ENCODE measurements at places on chromosomes 2 and 18.

- DNase-seq, result no peak
Observed at GRCh38 chr18:28689588-28689987, 512.7 kb upstream of the CDH2 start.

GRCh38 chr2:44010266-44010665 is 14.5 kb upstream of the LRPPRC start:
- no peak for DNase-seq

DNA sequence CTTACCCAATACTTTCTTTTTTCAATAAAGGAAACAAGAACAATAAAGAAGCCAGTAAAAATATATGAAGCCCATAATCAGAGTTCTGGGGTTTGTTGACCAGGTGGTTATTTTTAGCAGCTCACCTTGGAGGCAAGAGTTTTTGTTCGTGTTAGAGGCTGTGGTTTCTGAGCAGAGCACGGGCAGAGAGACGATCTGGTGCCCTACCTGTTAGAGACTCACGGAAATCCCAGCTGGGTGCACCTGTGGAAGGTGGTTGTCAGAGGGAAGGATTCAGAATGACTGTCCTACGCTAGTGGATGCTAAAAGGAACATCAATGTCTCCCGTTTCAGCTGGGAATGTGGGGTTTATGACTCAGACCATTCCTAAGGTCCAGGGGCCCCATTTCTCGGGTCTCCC is 87.6 kb downstream of the NRP2 start:
- no peak for DNase-seq

- DNase-seq, result no peak
Observed at GRCh38 chr2:1117569-1117968, 166.9 kb downstream of the SNTG2 start.

- no peak for DNase-seq
Observed at GRCh38 chr2:238644095-238645081, 203.5 kb upstream of the TWIST2 start.

GRCh38 chr2:8455236-8456150 is 226.4 kb upstream of the ID2 start:
- no peak for DNase-seq

DNA sequence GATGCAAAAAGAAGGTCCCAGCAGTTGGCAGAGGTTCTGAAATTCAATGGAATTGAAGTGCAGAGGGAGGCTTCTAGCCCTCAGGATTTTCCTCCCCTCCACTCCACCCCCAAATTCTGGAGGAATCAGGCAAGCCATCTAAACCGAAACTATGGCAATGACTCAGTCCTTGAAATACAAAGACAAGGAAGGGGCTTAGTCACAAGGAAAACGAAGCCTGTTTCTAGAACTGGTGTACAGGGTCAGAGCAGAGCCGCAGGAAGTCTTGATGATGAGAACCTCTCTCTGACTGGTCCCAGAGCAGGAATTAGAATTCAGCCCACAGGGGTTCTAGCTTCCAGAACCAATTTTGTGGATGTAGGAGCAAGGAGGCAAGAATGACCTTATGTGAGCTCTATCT is 111.7 kb upstream of the SCN1A start:
- DNase-seq, result no peak

DNA sequence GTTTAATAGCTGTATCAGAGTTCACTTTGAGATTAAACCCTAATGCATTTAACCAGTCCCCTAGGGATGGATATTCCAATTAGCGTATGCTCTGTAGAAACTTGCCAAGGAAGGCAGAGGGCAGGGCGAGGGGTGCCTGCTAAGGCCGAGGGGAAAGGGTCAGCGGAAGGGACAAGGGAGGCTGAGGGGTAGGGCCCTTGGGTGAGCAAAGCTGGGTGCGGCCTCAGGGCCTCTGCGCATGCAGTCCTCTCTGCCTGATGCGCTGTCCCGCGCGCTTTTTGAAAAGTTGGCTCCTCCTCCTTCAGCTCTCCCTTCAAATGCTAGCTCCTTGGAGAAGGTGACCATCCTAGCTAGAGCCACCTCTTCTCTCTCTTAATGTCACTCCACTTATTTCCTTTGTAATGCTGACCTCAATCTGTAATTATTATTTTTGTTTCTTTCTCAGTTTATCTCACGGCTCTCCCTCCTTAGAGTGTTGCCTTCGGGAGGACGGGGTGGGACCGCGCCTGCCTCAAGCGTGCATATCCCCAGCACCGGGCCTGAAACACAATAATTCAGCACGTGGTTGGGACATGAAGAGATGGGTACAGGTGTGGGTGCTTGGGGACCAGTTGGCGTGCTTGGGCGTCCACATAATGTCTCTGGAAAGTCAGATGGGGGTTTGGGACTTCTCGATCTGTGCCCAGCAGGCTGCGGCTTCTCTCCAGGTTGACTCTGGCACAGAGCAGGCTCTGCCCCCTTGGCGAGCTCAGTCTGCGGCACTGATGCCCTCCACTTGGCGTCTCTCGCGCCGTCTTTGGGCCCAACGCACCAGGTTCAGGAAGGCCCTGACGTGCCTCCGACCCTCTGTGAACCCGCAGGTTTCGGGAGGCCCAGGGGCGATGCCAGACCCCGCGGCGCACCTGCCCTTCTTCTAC is 10.0 kb downstream of the ZAP70 start:
- no peak for DNase-seq

GRCh38 chr18:79608069-79608468 is 71.5 kb upstream of the CTDP1 start:
- no peak for DNase-seq

GRCh38 chr2:165163761-165164160 is 40.1 kb downstream of the SCN3A start:
- DNase-seq, result no peak

Measured in nephron progenitor cell (in vitro differentiated cells).